Activated T-helper 1 cell treated with anti-CD3 and anti-CD28 coated beads, Interleukin-12 subunit alpha, Interleukin-12 subunit beta, Interleukin-2, Interleukin-4 antibody, amounts not matched to agents 30 ng/mL and 10 ng/mL and 1 ng/mL, durations not matched to agents 14 hours and 24 hours and 36 hours (primary cell): ENCODE measurements at places on chromosomes 11 and 22.

- DNase-seq: no peak
These were observed 19.4 kb upstream of the ACCSL start for GRCh38 chr11:44028401-44028800.

GRCh38 chr11:133832991-133833897, 12.1 kb downstream of the SPATA19 start:
- no peak for DNase-seq

DNA sequence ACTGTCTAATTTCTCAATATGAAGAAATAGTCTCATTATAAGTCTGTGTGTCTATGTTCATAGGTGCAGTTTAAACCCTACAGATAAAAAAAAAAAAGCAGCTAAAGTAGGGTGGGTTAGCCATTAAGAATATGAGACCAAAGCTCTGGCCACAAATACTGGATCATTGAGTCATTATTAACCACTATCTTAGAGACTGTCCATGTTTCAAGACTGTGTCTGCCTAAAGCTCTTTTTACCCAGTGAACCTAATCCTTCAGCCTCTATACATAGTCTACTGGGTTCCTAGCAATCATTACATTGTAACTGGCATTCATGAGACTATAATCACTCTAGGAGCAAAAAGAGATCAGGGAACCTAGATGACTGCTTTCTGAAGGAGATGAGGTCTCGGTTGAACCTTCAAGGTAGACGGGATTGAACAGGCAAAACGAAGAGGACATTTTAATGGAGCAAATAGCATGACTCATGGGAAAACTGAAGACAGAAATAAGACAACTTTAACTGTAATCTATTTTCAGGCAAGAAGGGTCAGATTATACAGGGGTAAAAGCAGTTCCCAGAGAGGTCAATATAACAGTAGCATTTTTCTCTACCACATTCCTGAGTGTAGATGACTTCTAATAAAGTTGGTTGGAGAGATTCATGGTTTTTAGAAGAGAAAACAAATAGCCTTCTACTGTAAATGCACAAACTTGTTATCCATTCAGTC, 64.0 kb upstream of the FIBIN start:
- DNase-seq: no peak

DNA sequence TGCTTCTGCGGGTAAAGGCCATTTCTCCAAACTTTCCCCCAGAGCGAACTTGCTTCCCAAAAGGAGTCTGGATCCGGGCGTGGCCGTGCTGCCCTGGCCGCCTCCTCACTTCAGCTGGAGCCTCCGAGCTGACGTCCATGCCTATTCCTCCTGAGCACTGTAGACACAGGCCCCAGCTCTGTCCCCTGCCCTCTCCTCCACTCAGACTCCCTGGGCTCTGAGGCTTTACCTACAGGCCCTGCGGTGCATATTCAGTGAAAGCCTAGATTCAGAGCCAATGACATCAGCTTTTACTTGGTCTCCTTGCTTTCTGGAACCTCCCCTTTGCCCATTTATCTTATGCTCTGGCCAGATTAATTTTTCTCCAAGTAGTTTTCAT, 9.7 kb downstream of the LRP5 start:
- DNase-seq: no peak

DNA sequence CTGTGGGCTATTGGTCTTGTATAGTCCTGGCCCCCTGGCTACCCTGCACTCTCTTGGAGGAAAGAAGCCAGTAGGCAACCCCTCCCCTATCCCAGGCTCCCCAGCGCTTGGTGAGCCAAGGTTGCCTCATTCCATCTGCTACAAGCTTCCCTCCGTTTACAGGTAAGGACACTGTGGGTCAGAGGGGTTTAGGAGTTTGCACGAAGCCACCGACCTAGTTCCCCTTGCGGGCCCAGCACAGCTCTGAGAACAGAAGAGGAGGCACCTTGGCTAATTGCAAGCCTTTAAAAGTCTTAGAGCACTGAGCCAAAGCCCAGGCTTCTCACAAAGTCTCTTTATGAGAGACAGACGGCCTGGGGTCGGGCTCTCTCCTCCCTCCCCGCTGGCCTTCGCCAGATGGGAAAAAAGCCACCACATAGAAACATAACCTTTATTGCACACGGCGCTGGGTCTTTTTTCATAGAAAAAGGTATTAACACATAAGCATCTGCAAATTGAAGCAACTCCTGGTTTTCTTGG, 99.8 kb downstream of the CEP164 start:
- no peak for DNase-seq

DNA sequence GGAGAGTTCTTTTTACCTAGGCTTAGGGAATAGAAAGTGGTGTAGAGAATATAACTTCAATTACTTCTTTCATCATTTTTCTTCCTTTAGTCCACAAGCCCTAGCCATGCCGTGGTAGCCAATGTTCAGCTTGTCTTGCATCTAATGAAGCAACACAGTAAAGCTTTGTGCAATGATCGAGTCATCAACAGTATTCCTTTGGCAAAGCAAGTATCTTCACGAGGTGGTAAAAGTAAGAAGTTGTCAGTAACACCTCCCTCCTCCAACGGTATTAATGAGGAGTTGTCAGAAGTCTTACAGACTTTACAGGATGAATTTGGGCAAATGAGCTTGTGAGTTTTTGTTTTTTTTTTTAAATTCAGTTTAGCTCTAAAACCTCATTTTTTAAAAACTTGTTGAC, 37.4 kb downstream of the CEP57 start:
- DNase-seq: no peak

GRCh38 chr11:130103296-130103814, 33.7 kb downstream of the APLP2 start:
- DNase-seq: no peak

DNA sequence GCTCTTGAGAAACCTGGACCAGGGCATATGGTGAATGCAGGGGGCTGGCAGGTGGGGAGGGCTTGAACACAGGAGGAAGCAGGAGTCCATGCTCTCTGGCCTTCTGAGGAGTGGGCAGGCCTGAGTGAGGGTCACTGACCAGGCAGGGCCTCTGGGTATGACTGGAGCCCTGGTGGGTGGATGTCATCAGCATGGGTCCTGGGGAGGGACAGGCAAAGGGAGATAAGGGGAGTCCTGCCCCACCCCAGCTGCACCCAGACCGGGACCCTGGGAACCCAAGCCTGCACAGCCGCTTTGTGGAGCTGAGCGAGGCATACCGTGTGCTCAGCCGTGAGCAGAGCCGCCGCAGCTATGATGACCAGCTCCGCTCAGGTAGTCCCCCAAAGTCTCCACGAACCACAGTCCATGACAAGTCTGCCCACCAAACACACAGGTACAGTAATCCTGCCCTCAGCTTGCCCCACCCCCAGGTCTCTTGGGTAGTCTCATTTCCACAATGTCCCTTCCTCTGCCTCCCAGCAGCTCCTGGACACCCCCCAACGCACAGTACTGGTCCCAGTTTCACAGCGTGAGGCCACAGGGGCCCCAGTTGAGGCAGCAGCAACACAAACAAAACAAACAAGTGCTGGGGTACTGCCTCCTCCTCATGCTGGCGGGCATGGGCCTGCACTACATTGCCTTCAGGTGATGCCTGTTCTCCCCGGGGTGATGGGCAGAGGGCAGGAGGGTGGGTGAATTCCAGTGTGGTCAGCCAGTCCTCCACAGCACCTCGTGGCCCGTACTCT, 2.0 kb upstream of the VEGFB start:
- no peak for DNase-seq

- DNase-seq: no peak
These were observed 114.7 kb downstream of the MSANTD4 start for GRCh38 chr11:105907319-105907718.

- DNase-seq: no peak
These were observed 1.0 kb upstream of the RELA start for GRCh38 chr11:65663639-65664200.

DNA sequence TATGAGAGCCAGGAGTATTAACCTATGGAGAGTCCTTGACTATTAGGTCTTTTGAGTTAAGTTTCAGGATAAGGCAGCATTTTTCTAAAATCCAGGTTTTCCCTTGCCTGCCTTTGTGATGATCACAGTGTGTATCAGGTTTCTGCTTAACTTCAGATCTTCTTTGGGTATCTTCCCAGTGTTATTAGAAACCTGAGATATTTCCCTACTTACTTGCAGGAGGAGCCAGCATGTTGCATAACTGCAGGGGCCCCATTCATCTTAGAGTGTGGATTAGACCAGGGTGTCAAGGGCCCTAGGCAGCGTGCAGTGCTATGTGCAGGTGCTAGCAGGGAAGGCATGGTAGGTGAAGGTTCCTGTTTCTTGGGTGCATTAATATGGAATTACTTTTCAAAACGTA, 69.5 kb downstream of the ZNRF3 start:
- no peak for DNase-seq

- DNase-seq: no peak
These were observed 163.0 kb upstream of the SYT13 start for GRCh38 chr11:45449036-45449601.

DNA sequence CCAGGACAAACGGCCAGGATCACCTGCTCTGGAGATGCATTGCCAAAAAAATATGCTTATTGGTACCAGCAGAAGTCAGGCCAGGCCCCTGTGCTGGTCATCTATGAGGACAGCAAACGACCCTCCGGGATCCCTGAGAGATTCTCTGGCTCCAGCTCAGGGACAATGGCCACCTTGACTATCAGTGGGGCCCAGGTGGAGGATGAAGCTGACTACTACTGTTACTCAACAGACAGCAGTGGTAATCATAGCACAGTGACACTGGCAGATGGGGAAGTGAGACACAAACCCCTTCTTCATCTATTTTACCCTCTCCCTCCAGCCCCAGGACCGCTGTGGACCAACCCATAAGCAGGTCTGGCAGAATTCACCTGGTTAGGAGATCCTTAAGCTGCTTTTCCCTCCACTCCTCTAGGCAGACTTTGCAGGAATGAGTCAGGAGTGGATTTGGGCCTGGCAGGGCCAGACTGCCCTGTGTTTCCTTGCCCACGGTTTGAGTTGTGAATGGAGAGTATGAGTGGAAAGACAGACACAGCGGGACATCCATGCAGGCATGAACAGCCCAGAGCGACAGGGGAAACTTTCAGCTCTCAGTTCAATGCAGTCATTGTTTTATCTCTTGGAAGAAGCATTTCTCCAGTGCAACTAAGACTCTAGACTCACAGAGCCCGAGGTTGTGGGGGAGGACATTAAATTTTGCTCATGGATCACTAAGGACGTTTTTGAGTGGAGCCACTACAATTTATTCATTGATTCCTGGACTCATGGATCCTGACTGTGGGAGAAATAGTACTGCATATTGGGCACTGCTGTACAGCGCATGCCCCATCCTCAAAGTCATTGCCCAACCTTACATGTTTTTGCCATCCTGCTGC, 75.3 kb upstream of the IGLL5 start:
- DNase-seq: no peak

GRCh38 chr11:37647767-37648166, 1049.7 kb upstream of the RAG2 start:
- DNase-seq: no peak

GRCh38 chr11:65448074-65448417, 25.4 kb downstream of the NEAT1 start:
- no peak for DNase-seq

- DNase-seq: no peak
These were observed 6.0 kb upstream of the TNNT3 start for GRCh38 chr11:1913271-1914060.

DNA sequence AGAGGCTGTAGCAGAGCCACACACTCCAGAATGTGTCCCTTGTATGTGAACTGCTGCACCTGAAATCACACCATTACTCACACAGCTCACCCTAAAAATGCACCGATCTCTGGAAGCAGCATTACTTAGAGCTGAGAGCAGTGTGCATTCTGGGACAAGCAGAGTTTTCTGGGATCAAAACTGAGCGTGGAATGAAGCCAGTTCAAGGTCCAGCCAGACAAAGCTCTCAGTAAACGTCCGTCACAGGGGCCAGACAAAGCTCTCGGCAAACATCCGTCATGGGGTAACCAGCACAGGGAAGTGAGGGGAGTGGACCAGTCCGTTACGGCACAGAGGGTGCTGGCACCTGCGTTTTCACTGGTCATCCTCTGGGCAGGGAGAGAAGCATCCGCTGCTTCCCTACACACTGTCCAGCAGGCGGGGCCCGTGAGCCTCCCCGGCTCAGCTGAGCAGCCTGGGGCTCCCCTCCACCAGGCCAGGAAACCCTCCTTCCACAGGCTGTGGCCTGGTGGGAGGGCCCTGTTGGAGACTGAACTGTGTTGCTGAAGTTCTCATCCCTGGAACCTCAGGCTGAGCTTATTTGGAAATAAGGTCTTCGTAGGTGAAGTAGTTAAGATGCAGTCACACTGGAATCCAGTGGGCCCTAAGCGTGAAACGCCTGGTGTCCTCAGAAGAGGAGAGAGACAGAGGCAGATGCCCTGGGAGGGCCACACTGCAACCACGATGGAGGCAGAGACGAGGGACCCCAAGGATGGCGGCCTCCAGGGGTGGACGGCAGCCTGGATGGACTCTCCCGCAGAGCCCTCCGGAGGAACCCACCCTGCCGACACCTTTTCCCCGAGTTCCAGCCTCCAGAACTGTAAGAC, 883.9 kb downstream of the BRD1 start:
- DNase-seq: no peak

- no peak for DNase-seq
These were observed 2.4 kb downstream of the OR5A2 start for GRCh38 chr11:59423835-59424234.

- no peak for DNase-seq
These were observed 7.1 kb upstream of the CD44 start for GRCh38 chr11:35131886-35132285.

DNA sequence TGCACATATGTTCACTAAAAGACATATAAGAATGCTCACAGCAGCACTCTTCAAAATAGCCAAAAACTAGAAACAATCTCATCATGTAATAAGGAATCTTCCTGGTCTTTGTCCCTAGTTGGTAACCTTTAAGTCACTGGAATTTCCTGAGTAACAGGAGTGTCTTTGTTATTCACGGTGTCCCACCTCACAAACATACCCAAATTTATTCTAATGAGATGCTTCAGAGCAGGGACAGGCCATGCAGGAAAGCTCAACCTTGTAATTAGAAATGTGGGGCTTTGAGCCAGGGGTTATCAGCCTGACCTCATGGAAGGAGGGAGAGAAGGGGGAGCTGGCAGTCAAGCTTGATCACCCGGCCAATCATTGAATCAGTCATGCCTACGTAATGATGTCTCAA, 40.3 kb upstream of the NFRKB start:
- no peak for DNase-seq

DNA sequence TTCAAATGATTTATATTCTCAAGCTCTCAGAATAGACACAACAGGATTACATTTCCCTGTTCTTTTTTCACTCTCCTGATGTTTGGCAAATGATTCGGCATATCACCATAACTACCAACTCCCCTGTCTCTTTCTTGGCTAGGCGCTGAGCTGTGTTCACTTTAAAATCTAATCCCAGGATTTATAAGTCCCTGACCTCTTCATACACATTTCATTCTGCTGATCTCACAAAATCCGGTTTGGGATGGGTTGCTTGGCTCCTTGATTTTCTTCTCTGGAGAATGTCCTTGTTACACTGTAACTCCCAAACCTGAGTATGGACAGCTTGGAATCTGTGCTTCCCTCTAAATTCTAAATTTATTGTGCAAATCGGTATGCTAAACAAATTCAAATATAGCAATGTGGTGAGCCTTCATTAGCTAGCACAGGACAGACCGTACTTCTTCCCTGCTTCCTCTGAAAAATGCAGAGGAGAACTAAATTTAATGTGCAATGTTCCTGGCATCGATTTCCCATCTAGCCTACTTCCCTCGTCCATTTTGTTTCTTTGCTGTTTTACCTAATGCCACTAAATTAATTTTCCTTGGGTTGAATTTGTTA, 858.5 kb upstream of the FAT3 start:
- no peak for DNase-seq

GRCh38 chr11:35033011-35033410, 106.0 kb upstream of the CD44 start:
- DNase-seq: no peak

GRCh38 chr22:42797011-42797410, 60.1 kb downstream of the ARFGAP3 start:
- DNase-seq: no peak

GRCh38 chr11:104704888-104705287, 193.4 kb downstream of the CASP12 start:
- DNase-seq: no peak
